Panc1 (cell line): ENCODE measurements at places on chromosomes 7 and 10. TPM values are rescaled to one million over a fixed set of nuclear protein-coding genes. Genes with fewer than 3 reads are reported as not detected.

XRCC2 gene
- total RNA-seq, result 10.3 TPM

ABCC2 gene
- 6.5 TPM for total RNA-seq

PTPRN2 gene
- total RNA-seq, result 1.1 TPM

VENTX gene
- not detected for total RNA-seq

DNA sequence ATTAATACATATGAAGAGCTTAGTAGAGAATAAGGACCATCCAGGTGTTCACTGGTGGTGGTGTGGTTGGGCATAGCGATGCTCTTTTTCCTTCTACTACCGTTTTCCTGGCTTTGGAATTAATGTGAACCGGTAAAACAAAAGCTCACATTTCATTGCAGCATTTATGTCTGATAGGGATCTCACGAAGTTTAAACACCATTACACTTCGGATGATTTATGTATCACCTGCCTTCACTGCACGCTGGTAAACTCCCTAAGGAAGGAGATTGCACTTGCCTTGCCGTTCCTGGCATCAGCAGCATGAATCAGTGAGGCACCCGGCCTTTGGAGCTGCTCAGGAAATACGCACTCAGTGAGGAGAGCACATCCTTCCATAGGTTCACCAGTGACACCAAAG lies 47.5 kb downstream of the WIPF3 start:
- no peak overlapping the region for H3K4me3 ChIP-seq
- no peaks in the 10 kb centered on the region for H3K4me1 ChIP-seq
- peaks cover 8% of the 10 kb centered on the region for H3K27me3 ChIP-seq
- DNase-seq, result no peak
- H3K27ac ChIP-seq, result no peak overlapping the region
- H3K36me3 ChIP-seq, result no peaks in the 10 kb centered on the region

DNA sequence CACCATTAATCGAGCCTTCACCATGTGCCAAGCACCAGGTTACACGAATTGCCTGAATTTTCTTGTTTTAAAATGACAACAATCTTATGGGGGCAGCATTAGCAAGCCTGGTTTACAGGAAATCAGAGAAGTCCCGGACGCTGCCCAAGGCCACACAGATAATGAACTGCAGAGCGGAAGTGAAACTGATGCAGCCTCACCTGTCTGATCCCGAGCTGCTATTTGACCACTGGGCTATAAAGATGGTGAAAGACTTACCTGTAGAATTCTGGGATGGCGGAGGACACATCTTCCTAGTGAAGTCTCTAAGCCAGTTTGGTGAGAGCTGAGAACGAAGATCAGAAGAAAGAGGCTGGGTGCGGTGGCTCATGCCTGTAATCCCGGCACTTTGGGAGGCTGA lies 21.7 kb upstream of the GALNTL5 start:
- no peak for DNase-seq
- no peaks in the 10 kb centered on the region for H3K36me3 ChIP-seq
- H3K27me3 ChIP-seq, result peaks cover 5% of the 10 kb centered on the region; the same call in 1 of the 2 replicates
- H3K27ac ChIP-seq, result no peak overlapping the region
- no peak overlapping the region for H3K4me3 ChIP-seq
